Foreskin keratinocyte (primary cell): ENCODE measurements at places on chromosomes 1 and 21. TPM values are rescaled to one million over a fixed set of nuclear protein-coding genes. Genes with fewer than 3 reads are reported as not detected.

The DNAJC11 gene
- total RNA-seq: 47.0 and 51.2 TPM in 2 replicates

The ADAMTS5 gene
- total RNA-seq: not detected in 2 replicates

The HMCN1 gene
- total RNA-seq: 0.46 and 0.85 TPM in 2 replicates

The TEDDM1 gene
- not detected in 2 replicates for total RNA-seq

The LCE2B gene
- total RNA-seq: 0.21 and 0.58 TPM in 2 replicates

The C8A gene
- total RNA-seq: not detected in 2 replicates

The PROK1 gene
- not detected in 2 replicates for total RNA-seq

The CCDC181 gene
- total RNA-seq: not detected in 2 replicates

The ADGRL4 gene
- not detected in 2 replicates for total RNA-seq

The RGS5 gene
- total RNA-seq: 0.99 and 1.3 TPM in 2 replicates

The OR2T2 gene
- total RNA-seq: not detected in 2 replicates

The SGIP1 gene
- total RNA-seq: 0.11 TPM in 1 of 2 replicates, not detected in the other

The TRIM46 gene
- 2.7 and 4.4 TPM in 2 replicates for total RNA-seq

The PDPN gene
- 65.2 and 72.6 TPM in 2 replicates for total RNA-seq

The NES gene
- total RNA-seq: 0.04 and 0.14 TPM in 2 replicates

The TLR5 gene
- 0.32 and 1.1 TPM in 2 replicates for total RNA-seq

The SLC22A15 gene
- 6.8 and 7.1 TPM in 2 replicates for total RNA-seq

The SPATA1 gene
- 0.51 and 0.56 TPM in 2 replicates for total RNA-seq

The DNAJC28 gene
- 1.1 and 1.2 TPM in 2 replicates for total RNA-seq

The YIPF1 gene
- total RNA-seq: 21.8 and 25.7 TPM in 2 replicates

The FAM229A gene
- 0.32 and 0.61 TPM in 2 replicates for total RNA-seq

The SPRR1A gene
- total RNA-seq: 7.7 and 12.7 TPM in 2 replicates
